Esophagus muscularis mucosa (tissue), 4 donors: ENCODE measurements at places on chromosomes 2 and 18. TPM values are rescaled to one million over a fixed set of nuclear protein-coding genes. Genes with fewer than 3 reads are reported as not detected.

GRCh38 chr2:22904126-22904684 lies 480.8 kb upstream of the KLHL29 start:
- no peaks in the 10 kb centered on the region for H3K36me3 ChIP-seq
- peak; percentile 64 for DNase-seq
- H3K27me3 ChIP-seq = no peaks in the 10 kb centered on the region

DNA sequence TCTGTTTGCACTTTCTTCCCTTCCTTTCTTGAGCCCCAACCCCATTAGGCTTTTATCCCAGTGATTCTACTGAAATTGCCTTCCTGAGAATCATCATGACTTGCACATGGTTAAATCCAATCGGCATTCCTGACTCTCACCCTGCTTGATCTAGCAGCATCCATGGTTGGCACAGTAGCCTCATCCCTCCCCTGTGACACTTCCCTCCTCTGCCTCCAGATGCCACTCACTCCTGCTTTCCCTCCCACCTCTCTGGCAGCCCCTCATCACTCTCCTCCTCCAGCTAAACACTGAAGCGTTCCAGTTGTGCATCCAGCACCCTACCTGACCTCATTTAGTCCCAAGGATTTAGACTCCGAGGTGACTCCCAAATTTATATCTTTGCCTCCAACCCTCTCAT lies 114.7 kb downstream of the GALNT14 start:
- no peaks in the 10 kb centered on the region for H3K4me1 ChIP-seq
- no peaks in the 10 kb centered on the region for H3K36me3 ChIP-seq
- H3K27ac ChIP-seq = no peak overlapping the region

- no peak overlapping the region for H3K4me3 ChIP-seq
- H3K27me3 ChIP-seq = no peaks in the 10 kb centered on the region
- H3K36me3 ChIP-seq = peaks cover 52% of the 10 kb centered on the region
- H3K4me1 ChIP-seq = no peaks in the 10 kb centered on the region
These were observed 19.6 kb downstream of the DHX57 start for GRCh38 chr2:38856165-38856564.

- H3K27ac ChIP-seq = no peak overlapping the region
- DNase-seq = no peak
- H3K27me3 ChIP-seq = no peaks in the 10 kb centered on the region
- H3K4me3 ChIP-seq = no peak overlapping the region
- peaks cover 8% of the 10 kb centered on the region for H3K4me1 ChIP-seq
These were observed 17.0 kb upstream of the CIDEA start for GRCh38 chr18:12236934-12237832.

- H3K27me3 ChIP-seq = no peaks in the 10 kb centered on the region
- H3K4me3 ChIP-seq = no peak overlapping the region
- DNase-seq = no peak
- H3K4me1 ChIP-seq = no peaks in the 10 kb centered on the region
These were observed 56.3 kb downstream of the SRBD1 start for GRCh38 chr2:45554742-45555140.

DNA sequence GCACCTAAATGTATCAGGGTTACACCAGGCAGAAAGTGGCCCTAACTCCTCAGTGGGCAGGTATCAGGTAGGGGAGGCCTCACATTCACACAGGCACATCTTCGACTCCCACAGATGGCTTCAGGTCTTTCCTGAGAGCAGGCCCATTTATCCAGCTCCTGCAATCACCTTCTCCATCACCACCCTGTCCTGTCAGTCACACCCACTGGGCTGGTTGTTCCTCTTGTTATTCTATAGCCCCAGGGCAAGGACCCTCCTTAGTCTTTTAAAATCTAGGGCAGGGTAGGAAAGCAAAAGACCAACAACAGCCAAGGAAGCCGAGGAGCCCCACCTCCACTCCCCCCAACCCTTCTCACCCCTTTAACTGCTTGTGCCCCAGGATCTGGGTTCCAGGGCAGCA lies 9.1 kb upstream of the HOXD4 start:
- peaks cover 18% of the 10 kb centered on the region for H3K4me1 ChIP-seq
- peaks cover 51% of the 10 kb centered on the region for H3K27me3 ChIP-seq
- H3K4me3 ChIP-seq = no peak overlapping the region

DNA sequence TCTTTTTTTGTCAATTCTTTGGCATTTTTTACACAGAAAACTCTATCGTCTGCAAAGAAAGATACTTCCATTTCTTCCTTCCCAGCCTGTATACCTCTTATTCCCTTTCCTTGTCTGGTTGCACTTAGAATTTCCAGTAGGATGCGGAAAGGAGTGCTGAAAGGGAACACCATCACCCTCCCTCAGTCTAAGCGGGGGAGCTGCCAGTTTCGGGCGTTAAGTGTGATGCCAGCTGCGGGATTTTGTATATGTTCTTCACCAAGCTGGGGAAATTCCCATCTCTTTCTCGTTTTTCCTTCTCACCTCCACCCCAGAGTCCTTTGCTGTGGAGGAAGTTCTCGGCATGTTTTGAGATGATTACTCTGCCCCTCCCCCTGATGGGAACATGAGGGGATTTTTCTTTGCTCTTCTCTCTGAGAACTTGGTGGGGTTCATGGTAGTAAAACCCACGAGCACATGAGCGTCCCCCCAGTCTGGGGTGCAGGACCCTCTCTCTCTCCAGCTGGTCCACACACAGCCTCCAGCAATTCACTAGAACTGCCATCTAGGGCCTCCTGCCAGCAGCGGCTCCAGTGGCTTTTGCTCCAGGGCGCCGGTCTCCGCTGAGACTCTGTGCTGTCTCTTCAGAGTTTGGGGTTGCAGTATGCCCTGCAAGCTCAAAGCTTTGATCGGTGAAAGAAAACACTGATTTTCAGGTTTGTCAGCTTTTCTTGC lies 15.5 kb downstream of the AQP12A start:
- no peaks in the 10 kb centered on the region for H3K4me1 ChIP-seq
- no peaks in the 10 kb centered on the region for H3K36me3 ChIP-seq
- H3K4me3 ChIP-seq = no peak overlapping the region
- DNase-seq = no peak
- H3K27me3 ChIP-seq = no peaks in the 10 kb centered on the region
- H3K27ac ChIP-seq = no peak overlapping the region

DNA sequence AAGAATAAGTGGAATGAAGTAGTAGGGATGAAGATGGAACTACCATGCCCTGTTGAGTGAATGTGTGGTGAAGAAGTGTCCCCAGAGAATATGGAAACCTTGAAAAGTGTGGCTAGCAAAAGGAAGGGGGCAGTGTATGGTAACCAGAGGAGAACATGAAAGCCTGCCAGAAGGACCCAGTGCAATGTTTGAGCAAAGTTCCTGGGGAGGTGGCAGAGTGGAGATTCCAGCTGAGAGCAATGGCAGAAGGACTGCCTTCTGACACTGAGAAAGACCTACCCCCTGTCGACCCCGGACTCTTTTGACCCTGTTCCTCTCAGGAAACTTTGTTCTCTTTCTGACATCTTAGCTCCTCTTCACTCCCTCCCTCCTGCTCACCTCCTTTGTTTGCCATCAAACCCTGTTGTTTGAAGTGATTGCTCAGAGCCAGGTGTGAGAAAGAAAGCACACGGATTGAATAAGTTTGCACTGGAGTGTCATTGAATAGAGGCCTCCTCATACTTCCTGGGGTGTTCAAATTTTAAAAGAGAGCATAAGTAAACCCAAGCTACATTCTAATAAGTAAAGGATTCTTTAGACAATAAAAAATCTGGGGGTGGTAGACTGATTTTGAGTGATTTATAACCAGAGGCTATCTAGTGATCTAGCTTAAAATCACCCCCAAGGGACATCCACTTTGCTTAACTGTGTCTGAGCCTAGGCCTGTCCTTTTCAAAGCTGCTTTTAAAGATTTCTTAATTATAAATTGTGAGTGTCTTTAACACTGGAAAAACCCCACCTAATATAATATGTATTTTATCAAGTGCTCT lies 57.1 kb downstream of the TRIB2 start:
- H3K27ac ChIP-seq = no peak overlapping the region
- H3K4me1 ChIP-seq = no peaks in the 10 kb centered on the region
- H3K27me3 ChIP-seq = no peaks in the 10 kb centered on the region
- peak; percentile 39 for DNase-seq
- no peaks in the 10 kb centered on the region for H3K36me3 ChIP-seq

DNA sequence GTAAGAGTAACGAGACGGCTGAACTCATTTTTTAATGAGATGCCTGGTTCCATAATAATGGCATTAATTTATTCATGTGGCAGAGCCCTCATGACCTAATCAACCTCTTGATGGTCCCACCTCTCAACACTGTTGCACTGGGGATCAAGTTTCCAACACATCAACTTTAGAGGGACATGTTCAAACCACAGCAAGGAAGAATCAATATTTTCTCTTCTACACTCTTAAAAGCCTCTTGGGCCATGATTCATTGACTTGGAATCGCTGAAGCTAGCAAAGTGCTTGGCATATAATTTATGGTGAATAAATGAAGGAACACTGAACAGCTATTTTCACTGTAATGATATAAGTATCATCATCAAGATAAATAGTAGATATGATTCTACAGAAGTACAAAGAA lies 333.0 kb downstream of the TNS1 start:
- no peaks in the 10 kb centered on the region for H3K4me1 ChIP-seq
- H3K27ac ChIP-seq = no peak overlapping the region
- no peaks in the 10 kb centered on the region for H3K36me3 ChIP-seq
- no peak for DNase-seq
- H3K27me3 ChIP-seq = no peaks in the 10 kb centered on the region

GRCh38 chr2:202653890-202654289 lies 19.1 kb downstream of the FAM117B start:
- H3K27ac ChIP-seq = no peak overlapping the region
- no peaks in the 10 kb centered on the region for H3K27me3 ChIP-seq
- DNase-seq = no peak
- H3K4me3 ChIP-seq = no peak overlapping the region
- H3K4me1 ChIP-seq = peaks cover 6% of the 10 kb centered on the region

Gene INHBB
- total RNA-seq = 4.7 TPM
